Hippocampal formation (tissue), 2 donors: ENCODE measurements at places on chromosomes 1 and 21.

- DNase-seq, result no peak
Observed at GRCh38 chr1:224266915-224267856, 62.8 kb downstream of the NVL start.

DNA sequence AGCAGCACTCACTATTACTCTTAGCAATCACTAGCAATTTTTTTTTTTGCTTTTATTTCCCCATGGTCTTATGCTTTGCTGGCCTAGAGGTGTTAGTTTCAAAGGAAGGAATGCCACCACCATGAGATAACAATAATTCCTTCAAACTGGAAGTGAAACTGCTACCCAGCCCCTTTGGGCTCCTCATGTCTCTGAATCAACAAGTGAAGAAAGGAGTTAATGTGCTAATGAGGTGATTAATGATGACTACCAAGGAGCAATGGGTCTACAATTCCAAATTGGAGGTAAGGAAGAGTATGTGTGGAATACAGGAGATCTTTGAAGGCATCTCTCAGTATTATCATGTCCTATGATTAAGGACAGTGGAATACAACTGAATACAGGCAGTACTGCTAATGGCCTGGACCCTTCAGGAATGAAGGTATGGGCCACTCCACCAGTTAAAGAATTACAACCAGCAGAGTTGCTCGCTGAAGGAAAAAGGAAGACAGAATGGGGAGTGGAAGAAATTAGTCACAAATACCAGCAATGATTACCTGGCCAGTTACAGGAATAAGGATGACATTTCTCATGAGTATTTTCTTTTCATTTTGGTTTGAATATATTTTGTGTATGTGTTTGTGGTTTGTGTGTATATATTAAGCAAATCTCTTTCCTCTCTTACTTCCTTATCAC is 652.9 kb downstream of the ADGRL2 start:
- DNase-seq, result no peak

DNA sequence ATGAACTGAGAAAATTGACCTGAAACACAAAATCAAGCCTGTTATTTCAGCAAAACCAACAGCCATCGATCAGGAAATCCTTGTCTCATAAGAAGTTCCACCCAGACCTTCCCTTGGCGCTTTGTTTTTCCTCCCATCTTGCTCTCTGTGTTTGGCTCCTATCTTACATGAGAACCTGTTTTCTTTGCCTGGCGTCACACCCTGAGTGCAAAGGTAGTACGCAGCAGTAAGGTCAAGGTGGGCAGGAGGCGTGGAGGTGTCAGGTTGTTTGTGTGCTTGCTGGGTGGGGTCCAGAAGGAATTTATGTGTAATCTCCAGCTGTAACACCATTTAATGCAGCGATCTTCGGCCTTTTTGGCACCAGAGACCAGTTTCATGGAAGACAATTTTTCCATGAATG is 50.5 kb downstream of the C1orf21 start:
- DNase-seq, result no peak

DNA sequence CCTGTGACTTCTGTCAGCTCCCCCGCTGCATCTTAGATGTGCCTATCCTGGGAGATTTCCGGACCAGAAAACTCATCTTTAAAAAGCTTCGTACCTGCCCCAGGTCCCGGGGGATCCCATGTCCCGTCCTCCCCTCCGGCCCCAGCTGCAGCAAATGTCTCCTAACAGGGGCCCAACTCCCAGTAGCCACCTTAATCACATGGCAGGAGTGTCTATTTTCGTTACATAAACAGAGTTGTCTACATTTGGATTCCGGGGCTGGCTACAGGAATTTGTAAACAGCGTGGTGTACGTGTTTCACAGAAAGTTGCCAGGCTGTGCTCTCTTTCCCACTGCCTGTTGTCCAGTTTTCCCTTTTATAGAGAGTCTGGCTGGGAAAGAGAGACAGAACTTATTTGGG is 17.9 kb upstream of the KCNE2 start:
- DNase-seq, result no peak

DNA sequence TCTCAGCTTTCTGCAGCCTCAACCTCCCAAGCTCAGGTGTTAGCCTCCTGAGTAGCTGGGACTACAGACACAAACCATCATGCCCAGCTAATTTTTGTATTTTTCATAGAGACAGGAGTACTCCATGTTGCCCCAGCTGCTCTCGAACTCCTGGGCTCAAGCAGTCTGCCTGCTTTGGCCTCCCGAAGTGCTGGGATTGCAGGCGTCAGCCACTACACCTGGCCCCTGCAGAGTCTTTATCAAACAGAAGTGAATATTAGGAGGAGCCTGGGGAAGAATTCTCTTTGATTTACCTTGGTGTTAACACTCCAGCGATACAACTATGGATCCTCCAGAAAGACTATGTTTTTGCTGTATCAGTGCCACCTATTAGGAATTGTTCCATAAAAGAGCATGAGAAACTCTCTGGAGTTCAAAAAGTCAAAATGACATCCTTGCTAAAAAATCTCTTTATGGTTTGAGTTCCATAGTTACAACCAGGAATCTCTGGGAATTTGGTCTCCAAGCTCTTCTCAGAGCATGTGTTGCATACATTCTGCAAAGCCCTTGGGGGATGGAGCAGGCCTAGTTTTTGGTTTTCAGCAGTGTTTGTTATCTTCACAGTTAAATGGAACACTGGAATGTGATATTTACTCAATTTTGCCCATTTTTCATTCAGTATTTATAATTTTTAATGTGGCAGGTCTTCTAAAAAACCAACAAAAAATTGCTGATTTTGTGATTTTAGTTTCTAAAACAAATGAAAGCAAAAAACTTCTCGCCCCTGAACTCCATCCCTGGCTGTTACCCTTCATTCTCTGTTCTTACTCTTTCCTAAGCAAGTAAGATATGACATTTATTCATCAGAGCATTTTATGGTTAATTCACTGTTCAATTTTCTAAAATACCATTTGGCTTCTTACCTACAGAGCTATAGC is 77.3 kb downstream of the OLFML2B start:
- no peak for DNase-seq

DNA sequence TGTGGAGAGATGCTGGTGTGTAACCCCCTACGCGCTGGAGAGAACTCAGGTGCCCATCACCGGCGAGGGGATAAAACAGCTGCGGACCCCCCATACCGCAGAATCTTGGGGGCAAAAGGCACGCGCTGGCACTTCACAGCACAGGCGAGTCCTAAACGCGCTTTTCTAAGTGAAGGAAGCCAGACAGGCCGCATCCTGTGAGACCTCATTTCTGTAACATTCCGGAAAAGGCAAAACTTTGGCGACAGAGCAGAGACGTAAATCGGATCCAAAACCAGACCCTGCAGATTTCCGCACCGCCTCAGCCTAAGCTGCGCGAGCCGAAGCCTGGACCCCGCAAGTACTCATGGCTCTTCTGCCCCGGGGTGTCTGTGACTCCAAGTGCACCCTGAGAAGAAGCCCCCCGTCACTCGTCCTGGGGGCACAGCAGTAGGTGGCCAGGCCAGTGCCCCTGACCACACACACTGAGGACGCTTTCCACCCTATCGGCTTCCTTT is 60.9 kb downstream of the SLX9 start:
- no peak for DNase-seq

GRCh38 chr1:52325786-52326185 is 40.2 kb downstream of the CC2D1B start:
- no peak for DNase-seq

- DNase-seq, result no peak
Observed at GRCh38 chr1:91603409-91603808, 102.8 kb downstream of the CDC7 start.

GRCh38 chr1:225461533-225462428 is 33.9 kb upstream of the LBR start:
- DNase-seq, result no peak

DNA sequence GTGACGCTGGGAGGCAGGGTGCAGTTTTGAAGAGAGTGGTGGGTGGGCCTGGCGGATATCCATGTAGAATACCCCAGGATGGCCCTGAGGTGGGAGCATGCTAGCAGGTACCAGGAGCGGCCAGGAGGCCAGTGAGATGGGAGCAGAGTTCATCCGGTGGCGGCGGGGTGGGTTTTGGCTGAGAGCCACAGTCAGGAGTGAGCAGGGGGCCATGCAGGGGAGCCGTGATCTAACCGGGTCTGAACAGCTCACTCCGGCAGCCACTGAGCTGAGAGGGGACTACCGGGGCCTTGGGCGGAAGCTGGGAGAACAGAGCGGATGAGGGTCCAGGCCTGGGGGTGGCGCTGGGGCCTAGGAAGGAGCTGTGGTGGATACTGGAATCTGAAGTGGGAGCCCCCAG is 47.6 kb upstream of the LRP8 start:
- no peak for DNase-seq

GRCh38 chr1:85611856-85612255 is 31.3 kb downstream of the CCN1 start:
- DNase-seq, result no peak

- no peak for DNase-seq
Observed at GRCh38 chr1:58814251-58815068, 30.6 kb upstream of the JUN start.

GRCh38 chr1:164017239-164017638 is 541.7 kb upstream of the PBX1 start:
- no peak for DNase-seq

DNA sequence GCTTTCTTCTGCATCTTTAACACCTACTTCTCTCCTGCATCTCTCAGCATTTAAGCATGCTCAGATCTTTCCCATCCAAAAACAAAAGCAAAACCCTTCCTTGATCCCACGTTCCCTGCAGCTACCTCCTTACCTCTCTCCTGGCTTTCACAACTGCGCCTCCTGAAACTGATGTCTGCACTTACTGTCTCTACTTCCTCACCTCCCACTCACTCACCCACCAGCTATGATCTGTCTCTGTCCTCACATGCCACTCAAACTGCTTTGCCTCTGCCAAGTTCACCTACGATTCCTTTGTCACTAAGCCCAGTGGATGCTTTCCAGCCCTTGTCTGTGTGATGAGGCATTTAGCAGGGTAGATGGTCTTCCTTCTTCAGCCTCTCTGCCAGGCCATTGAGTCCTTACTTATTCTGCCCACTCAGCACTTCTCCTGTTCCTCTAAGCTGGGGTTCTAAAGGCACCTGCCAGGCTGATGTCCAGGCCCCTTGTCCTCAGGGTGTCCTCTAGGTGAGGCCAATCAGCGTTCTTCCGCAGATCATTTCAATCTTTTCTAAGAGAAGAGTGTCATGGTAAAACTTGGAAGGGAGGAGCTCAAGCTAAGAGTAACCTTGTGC is 10.0 kb upstream of the GJB3 start:
- DNase-seq, result no peak

DNA sequence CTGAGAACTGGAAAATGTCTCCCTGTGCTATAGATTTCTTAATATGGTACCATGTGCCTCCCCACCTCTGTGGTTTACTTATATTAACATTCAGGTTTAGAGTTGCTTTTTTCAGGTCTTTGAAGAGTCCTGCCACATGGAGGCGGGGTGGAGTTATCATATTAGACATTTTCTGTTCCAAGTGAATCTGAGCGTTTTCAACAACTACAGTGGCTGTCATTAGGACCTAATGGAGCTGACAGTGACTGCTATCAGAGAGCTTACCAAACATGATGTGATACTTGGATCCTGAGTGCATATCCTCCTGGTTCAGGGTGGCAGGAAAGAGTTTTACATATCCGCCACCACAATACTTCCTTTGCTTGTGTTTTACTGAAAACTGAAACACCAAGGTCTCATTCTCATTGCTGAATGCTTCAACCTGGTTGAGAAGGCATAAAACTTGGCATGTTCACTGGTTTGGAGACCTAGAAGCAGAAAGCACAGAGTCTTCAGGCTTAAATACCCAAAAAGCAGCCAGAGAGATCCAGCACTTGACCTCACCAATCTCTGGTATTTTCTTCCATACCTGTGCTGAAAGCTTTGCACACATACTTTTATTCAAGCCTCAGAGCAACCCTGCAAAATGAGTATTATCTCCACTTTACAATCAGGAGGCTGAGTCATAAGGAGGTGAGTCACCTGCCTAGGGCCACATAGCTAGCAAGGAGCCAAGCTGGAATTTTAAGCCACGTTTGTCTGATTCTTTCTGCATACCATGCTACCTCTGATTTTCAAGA is 47.4 kb upstream of the OSBPL9 start:
- no peak for DNase-seq

DNA sequence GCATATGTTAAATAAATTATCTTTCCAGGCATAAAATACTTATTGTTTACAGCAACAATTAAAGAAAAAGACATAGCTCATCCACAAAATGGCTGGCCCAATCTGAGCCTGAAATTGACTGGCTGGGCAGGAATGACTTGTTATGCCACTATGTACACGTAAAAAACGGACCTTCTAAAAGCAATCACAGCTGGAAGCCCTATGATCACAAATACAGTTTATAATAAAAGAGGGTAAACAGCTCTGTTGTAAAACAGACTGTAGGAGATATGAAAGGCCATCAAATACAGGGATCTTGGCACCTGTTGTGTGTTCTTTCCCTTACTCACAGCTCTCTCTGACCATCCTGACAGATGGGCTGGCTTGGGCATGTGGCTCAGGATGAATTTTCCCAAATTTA is 70.5 kb upstream of the DMRTA2 start:
- no peak for DNase-seq

GRCh38 chr1:151494741-151495281 is 16.4 kb upstream of the CGN start:
- no peak for DNase-seq

DNA sequence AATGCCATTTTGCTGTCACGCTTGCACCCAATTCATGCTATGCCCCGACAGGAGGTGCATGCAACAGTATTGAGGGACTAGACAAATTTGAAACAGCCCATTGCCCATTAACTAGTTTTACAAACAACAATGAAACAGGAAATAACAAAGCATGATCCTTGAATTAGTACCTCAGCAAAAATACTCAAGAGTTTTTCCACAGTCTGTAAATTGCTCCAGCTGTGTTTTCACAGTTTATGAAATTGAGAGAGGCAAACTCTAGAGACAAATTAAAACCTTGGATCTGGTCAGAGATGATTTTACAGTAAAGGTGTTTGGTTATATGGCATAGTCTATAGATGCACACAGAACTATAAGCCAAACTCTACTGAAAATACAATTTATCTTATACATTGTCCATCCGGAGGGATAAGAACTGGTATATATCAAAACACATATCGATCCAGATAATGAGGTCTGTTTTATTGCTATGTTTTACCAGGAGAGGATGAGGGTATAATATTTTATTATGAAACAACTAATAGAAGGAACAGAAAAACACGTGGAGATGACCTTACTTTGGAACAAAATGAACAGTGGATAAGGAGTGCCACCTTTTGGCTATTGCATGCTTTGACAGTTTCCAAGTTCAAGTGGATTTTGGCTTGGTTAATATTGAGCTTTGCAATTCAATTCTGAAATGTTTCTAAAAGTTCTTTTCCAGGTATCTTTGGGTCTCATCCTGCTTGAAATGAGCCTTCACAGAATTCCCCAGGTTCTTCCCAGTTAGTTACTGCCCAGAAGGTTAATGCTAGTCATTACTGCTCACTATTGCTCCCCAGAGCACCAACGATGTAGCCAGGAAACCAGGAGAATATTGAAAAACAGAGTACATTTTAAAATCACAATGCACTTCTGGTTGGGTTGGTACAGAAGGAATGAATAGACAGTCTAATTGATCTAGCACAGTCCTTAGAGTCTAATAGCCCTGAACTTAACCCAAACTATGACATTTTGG is 45.7 kb downstream of the ZC3H11B start:
- no peak for DNase-seq

GRCh38 chr1:107404756-107405155 is 263.9 kb downstream of the NTNG1 start:
- DNase-seq, result no peak
